Suprapubic skin (tissue), 4 donors: ENCODE measurements at places on chromosomes 11 and 22.

- DNase-seq = no peak
Measured at GRCh38 chr11:114185436-114185835, 110.8 kb upstream of the NNMT start.

DNA sequence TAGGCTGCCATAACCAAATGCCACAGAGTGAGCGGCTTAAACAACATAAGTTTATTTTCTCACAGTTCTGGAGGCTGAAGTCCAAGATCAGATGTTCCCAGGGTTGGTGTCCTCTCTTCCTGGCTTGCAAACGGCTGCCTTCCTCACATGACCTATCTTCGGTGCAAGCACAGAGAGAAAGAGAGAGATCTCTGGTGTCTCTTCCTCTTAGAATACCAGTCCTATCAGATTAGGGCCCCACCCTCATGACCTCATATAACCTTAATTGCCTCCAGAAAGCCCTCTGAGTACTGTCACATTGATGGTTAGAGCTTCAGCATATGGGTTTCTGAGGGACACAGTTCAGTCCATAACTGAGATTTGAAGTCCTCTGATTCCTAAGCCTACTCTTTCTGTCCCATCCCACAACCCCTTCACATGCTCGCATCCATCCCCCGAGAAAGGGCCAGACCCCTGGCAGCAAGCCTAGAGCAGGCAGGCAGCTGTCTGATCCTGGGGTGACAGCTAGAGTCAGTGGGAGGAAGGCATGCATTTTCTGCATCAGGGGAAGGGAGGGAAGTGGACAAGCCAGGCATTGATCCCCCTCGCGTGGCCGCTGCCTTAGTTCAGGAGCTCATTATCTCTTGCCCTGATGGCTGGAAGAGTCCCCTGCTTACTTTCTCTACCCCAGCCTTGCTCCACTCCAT is 114.1 kb downstream of the FAR1 start:
- no peak for DNase-seq

DNA sequence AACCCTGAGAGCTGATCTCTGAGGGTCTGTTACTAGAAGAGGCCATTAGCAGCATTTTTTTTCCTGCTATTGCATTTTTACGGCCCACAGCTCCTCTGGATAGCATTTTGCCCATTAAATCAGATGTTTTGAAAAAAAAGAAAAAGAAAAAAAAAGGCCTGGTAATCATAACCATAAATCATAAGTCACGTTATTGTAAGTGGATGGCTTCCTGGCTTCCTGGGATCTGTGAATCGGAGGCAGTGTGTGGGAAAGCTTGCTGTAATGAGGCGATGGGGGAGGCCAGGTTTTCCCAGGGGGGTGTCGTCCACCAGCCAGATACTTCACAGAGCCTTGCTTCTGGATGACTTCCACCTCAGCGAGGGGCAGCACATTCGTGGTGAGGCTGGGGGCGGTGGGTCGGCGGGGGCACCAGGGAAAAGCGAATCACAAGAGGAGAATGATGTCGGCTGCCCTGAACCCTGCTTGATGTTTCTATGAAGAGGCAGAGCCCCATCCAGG is 106.5 kb upstream of the SYT13 start:
- no peak for DNase-seq

DNA sequence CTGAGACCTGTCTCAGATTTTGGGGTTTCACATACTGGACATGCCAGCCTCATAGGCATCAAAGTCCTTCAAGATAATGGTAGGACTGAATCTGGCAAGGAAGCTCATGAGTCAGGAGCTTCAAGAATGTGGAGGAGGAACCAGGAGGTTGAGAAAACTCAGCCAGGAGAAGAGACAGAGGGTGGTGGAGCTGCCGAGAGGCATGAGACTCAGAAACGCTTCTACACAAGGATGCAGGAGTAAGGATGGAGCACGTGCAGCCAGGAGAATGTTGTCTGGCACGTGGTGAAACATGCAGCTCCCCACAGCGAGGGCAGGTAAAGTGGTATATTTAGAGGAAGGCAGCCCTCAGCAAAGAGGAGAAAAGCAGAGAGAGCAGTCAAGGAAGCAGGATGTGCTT is 148.7 kb upstream of the ISX start:
- DNase-seq = no peak

GRCh38 chr11:36394056-36394455 is 98.0 kb downstream of the PRR5L start:
- DNase-seq = no peak

DNA sequence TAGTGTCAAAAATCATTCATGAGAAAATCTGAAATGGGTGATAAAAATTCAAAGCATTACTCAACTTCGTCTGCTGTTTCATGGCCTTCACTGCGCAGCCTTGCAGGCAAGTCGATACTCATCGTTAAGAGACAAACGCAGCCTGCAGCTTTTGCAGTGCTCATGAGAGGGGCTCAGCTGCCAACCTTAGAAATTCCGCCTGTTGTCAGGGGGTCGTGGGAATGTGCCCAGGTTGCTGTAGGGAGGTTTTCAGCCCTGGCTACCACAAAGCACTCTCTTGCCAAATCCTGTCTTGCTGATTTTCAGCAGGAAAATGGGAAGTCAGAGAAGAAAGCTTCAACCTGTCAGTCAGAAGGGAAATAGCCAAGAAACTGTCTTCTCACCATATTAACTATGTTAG is 25.4 kb upstream of the GRAMD1B start:
- no peak for DNase-seq

GRCh38 chr11:723120-723883 is 17.3 kb downstream of the EPS8L2 start:
- no peak for DNase-seq

- no peak for DNase-seq
Measured at GRCh38 chr11:122007601-122008071, 108.4 kb downstream of the BLID start.

DNA sequence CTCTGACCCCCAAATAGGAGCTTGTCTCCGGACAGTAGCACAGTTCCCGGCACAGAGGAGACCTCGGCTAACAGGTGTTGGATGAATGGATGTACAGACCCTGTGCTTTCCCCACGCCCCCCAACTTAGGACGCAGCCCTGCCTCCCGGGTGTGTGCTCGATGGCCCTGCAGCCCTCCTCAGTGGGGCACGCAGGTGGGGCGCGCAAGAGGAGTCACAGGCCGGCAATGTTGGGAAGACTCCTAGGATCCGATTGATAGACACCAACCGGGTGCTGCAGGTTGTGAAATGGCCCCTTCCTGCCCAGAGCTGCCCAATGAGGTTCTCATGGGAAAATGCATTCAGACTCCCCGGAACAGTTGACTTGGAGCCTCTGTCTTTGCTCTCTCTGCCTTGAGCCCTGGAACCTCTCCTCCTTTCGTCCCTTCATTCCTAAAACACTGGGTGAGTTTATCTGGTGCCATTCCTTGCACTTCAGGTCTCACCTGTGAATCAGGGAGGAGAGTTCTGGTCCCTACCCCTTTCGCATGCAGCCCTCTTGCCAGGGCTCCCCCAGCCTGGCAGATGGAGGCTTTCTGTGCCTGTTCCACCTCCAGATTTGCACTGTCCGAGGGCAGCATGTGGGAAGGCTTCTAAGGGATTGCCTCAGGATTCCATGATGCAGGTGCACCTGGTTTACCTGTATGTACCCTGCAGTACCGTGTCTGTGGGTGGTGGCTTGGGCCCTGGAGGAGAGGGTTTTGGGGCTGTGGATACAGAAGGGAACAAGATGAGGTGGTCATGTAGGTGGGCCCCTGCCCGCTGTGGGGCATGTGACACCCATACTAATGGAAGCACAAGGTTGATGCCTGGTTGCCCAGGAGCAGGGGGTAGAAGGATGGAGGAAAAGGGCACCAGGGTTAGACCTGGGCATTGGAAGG is 1.2 kb downstream of the MICALL1 start:
- no peak for DNase-seq

GRCh38 chr22:18950141-18950540 is 14.0 kb upstream of the PRODH start:
- DNase-seq = peak; percentile 44

- no peak for DNase-seq
Measured at GRCh38 chr11:132814410-132814809, 717.9 kb downstream of the OPCML start.

DNA sequence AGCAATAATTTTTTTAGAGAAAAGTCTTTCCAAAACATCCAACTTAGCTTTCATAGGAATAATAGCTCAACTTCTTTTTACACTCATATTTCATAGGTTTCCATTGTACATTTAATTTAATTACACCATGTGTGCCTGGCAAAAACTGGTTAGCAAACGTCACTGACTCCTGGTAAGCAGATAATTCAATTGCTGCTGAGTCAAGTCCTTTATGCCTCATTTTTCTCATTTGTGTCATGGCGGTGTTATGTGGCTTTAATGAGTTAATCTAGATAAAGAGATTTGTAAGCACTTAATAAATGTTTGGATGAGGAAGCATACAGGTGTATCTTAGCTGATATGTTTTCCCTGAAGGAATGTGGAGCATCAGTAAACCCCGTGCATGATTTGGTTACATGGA is 41.2 kb upstream of the PAK1 start:
- no peak for DNase-seq
